Ascending aorta (tissue), 2 donors: ENCODE measurements at places on chromosomes 5 and 9.

- peaks cover 25% of the 10 kb centered on the region for H3K36me3 ChIP-seq
- no peaks in the 10 kb centered on the region for H3K27me3 ChIP-seq
- DNase-seq: no peak
- H3K4me1 ChIP-seq: peaks cover 38% of the 10 kb centered on the region
- H3K4me3 ChIP-seq: no peak overlapping the region
Measured at GRCh38 chr9:121357011-121357410, 13.0 kb downstream of the STOM start.

DNA sequence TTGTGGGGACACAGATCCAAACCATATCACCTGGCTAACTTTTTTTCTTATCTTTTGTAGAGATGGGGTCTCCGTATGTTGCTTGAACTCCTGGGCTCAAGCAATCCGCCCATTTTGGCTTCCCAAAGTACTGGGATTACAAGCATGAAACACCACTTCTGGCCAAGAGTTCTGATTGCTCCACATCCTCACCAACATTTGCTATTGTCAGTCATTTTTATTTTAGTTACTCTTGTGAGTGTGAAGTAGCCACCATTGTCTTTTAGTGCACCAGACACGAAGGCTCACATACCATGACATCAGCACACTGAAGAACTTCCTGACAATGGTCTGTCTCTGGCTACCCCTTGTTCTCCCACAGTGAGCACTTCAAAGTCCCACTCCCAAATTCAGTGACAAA is 17.3 kb downstream of the PLAC8L1 start:
- no peaks in the 10 kb centered on the region for H3K27me3 ChIP-seq
- no peak overlapping the region for H3K27ac ChIP-seq
- no peaks in the 10 kb centered on the region for H3K36me3 ChIP-seq
- H3K4me1 ChIP-seq: no peaks in the 10 kb centered on the region

DNA sequence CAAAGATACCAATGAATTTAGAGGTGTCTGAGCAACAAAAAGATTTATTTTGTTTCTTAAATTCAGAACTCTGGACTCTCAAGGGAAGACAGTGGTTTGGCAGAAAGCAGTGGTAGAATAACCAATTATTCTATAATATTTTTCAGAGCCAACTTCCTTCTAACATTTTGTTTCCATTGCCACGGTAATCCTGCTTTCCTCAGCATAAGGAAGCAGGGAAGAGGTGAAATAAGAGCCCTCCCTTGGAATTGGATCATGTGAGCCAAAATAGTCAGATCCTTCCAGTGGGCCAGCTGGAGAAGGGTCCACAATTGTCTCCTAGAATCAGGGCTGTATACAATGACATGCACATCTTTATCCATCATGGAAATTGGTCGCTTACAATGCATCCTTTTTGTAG is 130.0 kb upstream of the MAP1B start:
- H3K27me3 ChIP-seq: no peaks in the 10 kb centered on the region
- H3K4me1 ChIP-seq: peaks cover 9% of the 10 kb centered on the region
- H3K27ac ChIP-seq: no peak overlapping the region
- H3K36me3 ChIP-seq: no peaks in the 10 kb centered on the region
- no peak for DNase-seq

- H3K36me3 ChIP-seq: no peaks in the 10 kb centered on the region
- no peak overlapping the region for H3K4me3 ChIP-seq
- no peak overlapping the region for H3K27ac ChIP-seq
- no peaks in the 10 kb centered on the region for H3K27me3 ChIP-seq
Measured at GRCh38 chr9:81183761-81184160, 505.6 kb downstream of the TLE1 start.

DNA sequence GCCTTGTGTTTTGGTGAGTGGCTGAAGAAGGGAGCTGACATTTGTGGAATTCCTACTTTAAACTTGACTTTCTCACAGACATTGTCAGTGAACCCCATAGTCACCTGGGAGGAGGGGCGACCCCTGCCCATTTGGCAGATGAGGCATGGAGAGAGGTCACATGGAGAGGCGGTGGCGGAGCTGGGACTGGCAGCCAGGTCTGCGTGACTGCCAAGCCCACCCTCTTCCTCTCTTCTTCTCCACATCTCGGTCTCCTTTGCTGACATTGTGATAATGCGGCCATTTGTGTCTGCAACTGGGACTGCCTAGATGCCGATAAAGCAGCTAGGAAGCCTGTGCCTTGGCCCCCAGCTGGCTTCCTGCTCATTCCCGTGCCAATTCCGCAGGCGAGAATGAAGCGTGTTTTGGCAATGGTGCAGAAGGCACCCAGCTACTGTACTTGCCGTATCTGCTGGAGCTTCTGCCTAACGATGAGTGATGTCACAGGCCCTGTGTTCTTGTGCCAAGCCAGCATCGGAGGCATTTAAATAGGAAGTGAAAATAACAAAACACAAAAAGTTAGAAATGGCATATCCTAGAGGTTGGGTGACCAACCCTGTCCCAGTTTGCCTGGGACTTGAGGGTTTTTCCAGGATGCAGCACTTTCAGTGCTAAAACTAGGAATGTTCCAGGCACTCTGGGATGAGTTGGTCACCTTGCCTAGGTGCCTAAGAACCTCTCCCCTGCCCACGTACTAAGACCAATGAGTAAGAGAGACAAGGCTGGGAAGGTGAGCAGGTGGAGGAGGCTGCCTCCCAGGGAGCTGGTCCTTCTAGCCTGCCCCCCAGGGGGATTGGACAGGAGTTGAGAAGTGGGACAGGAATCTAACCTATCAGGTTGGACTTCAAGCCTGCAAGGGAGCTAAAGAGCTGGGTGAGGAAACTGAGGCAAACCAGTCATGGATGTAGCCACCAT is 23.6 kb downstream of the OLFML2A start:
- H3K4me3 ChIP-seq: no peak overlapping the region
- DNase-seq: no peak
- H3K27me3 ChIP-seq: no peaks in the 10 kb centered on the region
- no peaks in the 10 kb centered on the region for H3K4me1 ChIP-seq
